ENCODE measurements at places on chromosomes 16 and 17. TPM values are rescaled to one million over a fixed set of nuclear protein-coding genes. Genes with fewer than 3 reads are reported as not detected.

NPIPA7 gene
- total RNA-seq: 13.0 TPM

KRTAP3-1 gene
- not detected for total RNA-seq

GUCY2D gene
- total RNA-seq: not detected

DDX5 gene
- total RNA-seq: 371 TPM

CUEDC1 gene
- total RNA-seq: 22.9 TPM

SULT1A1 gene
- 7.1 TPM for total RNA-seq

SLC38A8 gene
- not detected for total RNA-seq

DOC2B gene
- not detected for total RNA-seq

SOCS1 gene
- total RNA-seq: 0.98 TPM

RHBDF2 gene
- total RNA-seq: 17.6 TPM

SBK1 gene
- 0.06 TPM for total RNA-seq

MSLN gene
- not detected for total RNA-seq

CXCL16 gene
- total RNA-seq: 0.58 TPM

SRCIN1 gene
- not detected for total RNA-seq

NKD1 gene
- 0.19 TPM for total RNA-seq

BRICD5 gene
- total RNA-seq: 6.2 TPM

ZNF652 gene
- total RNA-seq: 11.0 TPM

SCNN1G gene
- not detected for total RNA-seq

NPIPA3 gene
- 0.29 TPM for total RNA-seq

PLSCR3 gene
- 38.1 TPM for total RNA-seq

EME2 gene
- 13.7 TPM for total RNA-seq

SEZ6L2 gene
- total RNA-seq: 15.2 TPM

TBC1D3H gene
- not detected for total RNA-seq

PRRT2 gene
- 1.1 TPM for total RNA-seq

WNK4 gene
- total RNA-seq: not detected

TOP2A gene
- 264 TPM for total RNA-seq

TUBG1 gene
- total RNA-seq: 144 TPM

PCYT2 gene
- total RNA-seq: 30.4 TPM

GRAPL gene
- not detected for total RNA-seq

OSBPL7 gene
- 21.4 TPM for total RNA-seq

CCDC57 gene
- total RNA-seq: 13.5 TPM

MPHOSPH6 gene
- total RNA-seq: 78.1 TPM

ZP2 gene
- total RNA-seq: not detected

ABCA8 gene
- not detected for total RNA-seq

KRTAP4-5 gene
- total RNA-seq: not detected
